ENCODE measurements at places on chromosomes 5 and 9.

GRCh38 chr9:130735566-130735965 is 42.0 kb downstream of the EXOSC2 start:
- no peak for DNase-seq

- DNase-seq: no peak
Measured at GRCh38 chr5:112706446-112707016, 31.2 kb upstream of the APC start.

GRCh38 chr5:16994565-16994964 is 58.5 kb upstream of the MYO10 start:
- no peak for DNase-seq

DNA sequence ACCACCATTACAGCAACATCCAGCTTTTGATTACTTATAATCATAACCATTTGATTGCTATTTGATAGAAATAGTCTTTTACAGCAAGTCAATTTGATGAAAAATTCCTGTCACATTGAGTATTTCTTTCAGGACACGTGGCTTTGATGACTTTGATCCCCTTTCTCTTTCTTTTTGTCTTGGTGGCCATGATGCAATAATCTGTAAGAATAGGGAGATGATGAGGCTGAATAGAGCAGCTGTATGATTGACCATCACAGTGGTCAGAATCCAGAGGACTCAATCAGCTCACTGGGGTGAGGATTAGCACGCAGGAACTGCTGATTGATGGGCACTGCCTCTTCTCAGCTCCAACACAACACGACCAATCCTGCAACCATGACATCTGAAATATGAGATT is 262.7 kb downstream of the PARP8 start:
- no peak for DNase-seq

GRCh38 chr5:15300141-15300540 is 199.8 kb upstream of the FBXL7 start:
- no peak for DNase-seq

- DNase-seq: no peak
Measured at GRCh38 chr9:86830356-86830755, 117.0 kb downstream of the GAS1 start.

DNA sequence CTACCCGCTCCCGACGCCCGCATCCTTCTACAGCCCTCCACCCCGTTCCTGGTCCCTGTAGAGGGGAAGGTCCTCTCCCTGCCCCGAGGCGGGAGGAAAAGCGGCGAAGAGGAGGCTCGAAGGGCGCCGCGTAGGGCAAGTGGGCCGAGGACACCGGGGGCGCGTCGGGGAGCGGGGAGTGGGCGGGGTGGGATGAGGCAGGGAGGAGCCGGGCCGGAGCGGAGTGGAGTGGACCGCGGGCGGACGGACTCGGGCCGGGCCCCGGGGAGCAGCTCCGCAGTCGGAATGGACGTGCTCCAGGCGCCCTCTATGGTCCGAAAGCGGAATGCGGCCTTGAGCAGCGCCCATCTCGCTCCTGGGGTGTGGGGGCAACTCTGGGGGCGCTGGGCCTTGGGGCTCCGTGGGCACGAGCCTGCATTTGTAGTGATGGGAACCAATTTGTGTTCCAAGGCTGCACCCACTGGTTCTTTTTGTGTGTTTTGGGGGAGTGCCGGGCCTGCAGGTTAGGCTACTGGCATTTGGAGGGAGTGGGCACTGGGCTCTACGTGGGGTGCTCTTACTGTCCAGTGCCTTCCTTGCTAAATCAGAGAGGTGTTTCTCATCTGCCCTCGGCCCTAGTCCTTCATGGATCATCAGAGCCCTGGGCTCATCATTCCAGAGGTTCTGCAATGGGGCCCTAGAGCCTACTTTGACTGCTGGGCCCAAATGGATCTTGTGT is 7.3 kb downstream of the IRX1 start:
- no peak for DNase-seq

- DNase-seq: no peak
Measured at GRCh38 chr5:66368811-66369210, 224.7 kb downstream of the SREK1 start.

All from NCI-H774 (cell line).